EH (cell line): ENCODE measurements at places on chromosomes 7 and 10.

DNA sequence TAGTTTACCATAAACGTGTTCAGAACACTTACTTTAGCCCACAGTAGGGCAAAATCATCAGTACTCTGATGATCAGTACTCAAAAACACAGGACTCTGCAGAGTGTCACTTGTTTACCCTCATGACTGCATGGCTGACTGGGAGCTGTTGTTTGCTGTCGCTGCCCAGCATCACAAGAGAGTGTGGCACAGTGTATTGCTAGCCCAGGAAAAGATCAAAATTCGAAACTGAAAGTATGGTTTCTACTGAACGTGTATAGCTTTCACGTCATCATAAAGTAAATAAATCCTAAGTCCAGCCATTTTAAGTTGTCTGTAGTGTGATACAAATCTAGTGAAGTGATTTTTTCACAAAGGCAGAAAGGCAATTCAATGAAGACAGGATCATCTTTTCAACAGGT lies 184.6 kb downstream of the RAMP3 start:
- no peak for DNase-seq

- no peak for DNase-seq
These were observed 819 bp upstream of the TRIM4 start for GRCh38 chr7:99920149-99920548.

- peak; percentile 76 for DNase-seq
These were observed 743 bp upstream of the ZCCHC24 start for GRCh38 chr10:79445977-79446757.

- DNase-seq, result no peak
These were observed 5.0 kb downstream of the GAD2 start for GRCh38 chr10:26221541-26221940.

- DNase-seq, result peak; percentile 51
These were observed 11.9 kb upstream of the OPALIN start for GRCh38 chr10:96370584-96371157.

DNA sequence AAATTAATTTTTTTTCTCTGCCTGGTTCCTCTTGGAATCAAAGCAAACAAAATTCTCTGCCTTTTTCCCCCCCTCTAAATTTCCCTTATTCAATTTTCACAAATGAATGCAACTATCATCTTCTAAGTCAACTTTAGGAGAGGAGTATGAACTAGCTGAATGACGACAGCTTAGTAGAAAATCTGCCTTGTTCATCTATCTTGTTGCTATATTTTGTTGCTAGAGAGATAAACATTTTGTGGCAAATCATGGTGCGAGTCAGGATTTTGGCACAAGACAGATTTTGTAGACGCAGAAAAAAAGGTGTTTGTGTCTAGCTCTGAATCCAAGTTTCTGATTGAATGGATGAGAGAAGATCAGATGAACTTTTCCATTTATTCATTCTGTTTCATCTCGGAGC lies 81.0 kb upstream of the FZD8 start:
- no peak for DNase-seq

DNA sequence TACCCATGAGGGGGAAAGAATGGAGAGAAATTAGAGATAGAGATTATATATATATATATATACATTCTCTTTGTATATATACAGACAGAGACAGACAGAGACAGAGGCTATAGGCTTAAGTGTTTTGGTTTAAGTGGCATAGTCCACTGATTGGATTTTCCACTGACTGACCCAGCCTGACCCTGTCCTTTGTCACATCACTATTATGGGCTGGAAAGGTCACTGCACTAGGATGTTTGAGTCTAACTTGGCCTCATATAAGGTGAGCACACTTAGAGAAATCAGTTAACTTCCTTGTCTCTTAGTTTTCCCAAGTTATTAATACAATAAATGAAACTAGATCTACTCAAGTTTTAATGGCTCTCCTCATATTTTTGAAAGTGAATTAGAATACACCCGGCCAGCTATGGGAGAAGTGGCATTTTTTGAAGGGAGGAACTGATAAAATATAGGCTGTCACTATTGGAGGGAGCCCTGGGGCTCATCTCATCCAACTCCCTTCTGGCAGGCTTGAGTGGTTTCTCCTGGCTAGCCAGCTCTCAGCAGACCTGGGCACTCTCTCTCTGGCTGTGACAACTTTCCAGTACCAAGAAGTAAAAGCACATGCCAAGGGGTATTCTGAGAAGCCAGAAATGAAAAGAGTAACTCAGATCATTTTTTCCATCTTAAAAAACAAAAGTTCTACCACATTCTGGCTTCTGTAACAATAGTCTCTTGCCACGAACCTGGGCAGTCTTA lies 455.6 kb upstream of the ANKRD30A start:
- no peak for DNase-seq

- peak; percentile 56 for DNase-seq
These were observed 31.6 kb downstream of the NCAPG2 start for GRCh38 chr7:158672975-158673374.

GRCh38 chr7:133910761-133911160 lies 216.4 kb upstream of the LRGUK start:
- no peak for DNase-seq

DNA sequence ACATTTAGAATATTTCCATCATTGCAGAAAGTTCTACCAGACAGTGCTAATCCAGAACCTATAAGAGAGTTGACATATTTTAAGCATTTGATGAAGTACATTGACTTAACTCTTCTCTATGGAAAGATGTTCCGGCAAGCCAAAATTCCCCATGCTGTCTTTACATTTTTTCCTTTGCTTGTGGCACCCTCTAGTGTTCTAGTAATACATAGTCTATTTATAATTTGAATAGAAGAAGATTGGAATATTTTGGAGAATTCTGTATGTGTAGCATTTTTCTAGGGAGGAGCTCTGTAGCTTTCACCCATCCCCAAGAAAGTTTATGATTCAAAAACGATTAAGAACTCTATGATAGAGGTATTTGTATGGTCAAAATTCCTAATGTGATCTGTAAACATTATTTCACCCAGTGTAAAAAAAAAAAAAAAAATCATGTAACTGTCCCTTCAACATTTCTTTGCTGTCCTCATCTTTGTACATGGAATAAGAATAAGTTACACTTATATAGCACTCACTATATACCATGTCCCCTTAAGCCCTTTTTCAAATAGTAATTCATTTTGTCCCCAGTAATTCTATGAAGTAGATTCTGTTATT lies 33.2 kb downstream of the NRF1 start:
- peak; percentile 64 for DNase-seq

DNA sequence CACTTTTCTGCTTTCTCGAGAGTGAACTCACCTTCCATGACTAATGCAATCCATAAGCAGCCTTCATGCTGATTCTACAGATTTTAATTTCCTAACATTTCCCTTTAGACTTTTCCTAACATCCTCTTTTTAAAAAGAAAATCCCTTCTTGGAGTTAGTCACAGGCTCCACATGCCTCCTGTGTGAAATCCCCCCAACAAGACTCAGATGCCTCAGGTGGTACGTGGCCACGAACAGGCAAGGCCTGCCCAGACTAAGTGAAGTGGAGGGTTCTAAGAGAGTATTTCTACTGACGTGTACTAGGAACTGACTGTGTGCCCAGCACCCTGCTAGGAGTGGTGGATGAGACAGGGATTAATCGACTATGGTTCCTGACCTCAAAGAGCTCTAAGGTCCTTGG lies 125.9 kb upstream of the HPS1 start:
- no peak for DNase-seq

DNA sequence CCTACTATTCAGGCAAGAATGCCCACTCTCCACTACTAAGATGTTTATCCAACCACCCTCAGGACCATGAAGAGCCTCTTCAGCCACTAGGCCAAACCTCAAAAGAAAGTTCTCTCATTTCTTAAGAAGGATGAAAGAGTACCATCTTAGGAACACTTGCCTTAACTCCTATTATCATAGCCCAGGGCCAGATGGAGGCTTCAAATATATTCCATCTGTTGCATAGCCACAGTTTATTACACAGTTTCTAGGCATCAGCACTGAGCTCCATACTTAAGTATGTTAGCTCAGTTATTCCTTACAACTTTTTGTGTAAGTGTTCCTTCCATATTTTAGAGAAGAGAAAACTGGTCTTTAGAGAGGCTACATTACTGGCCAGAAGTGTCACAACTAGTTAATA lies 37.4 kb upstream of the YAE1 start:
- DNase-seq, result no peak

- no peak for DNase-seq
These were observed 991 bp downstream of the ANKRD61 start for GRCh38 chr7:6032167-6032566.

- no peak for DNase-seq
These were observed 61.2 kb upstream of the FAM171A1 start for GRCh38 chr10:15432266-15432665.

DNA sequence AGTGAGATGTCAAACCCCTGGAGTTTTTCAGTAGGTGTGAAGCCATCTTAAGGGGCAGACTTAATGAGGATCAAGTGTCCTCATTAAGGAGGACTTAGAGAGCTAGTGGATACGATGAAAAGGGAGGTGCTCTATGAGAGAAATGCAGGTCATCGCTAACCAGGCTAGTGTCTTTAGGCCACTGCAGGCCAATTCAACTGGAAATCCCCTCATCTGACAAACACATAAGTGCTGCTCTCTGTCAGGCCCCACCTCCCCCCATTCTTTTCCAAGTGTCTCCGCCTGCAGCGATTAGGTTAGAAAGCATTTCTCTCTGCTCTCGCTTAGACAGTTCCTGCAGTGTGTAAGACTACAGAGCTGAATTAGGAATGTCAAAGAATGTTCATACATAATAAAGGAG lies 33.7 kb downstream of the RBM28 start:
- DNase-seq, result no peak

DNA sequence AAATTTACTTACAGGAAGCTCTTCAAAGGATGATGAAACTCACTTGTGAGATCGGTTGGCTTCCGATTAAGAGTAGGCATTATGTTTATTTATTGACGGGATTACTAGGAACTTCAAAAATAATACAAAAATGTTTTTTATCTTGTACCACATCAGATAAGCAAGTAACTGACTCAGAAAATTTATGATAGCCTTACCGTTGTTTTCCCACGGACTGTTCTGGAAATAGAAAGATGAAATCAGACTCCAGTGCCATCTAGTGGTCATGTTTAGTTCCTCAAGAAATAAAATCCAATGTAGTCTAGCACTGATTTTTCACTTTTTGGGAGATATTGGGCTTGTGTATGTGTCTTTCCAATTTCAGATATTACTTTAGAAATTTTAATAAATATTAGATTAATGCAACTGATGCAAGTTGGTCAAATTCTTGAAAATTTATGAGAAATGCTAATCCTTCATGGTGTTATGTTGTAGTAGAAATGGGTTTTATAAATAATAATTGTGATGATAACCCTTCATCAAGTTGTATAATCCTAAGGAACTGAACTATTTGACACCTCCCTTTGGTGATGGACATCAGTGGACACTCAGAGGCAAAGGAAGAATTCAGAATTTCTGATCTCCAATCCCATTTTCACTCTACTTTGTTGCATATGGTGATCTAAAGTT lies 168.8 kb downstream of the TMEM26 start:
- DNase-seq, result peak; percentile 80

- no peak for DNase-seq
These were observed 22.4 kb downstream of the ADAP1 start for GRCh38 chr7:931871-932650.

DNA sequence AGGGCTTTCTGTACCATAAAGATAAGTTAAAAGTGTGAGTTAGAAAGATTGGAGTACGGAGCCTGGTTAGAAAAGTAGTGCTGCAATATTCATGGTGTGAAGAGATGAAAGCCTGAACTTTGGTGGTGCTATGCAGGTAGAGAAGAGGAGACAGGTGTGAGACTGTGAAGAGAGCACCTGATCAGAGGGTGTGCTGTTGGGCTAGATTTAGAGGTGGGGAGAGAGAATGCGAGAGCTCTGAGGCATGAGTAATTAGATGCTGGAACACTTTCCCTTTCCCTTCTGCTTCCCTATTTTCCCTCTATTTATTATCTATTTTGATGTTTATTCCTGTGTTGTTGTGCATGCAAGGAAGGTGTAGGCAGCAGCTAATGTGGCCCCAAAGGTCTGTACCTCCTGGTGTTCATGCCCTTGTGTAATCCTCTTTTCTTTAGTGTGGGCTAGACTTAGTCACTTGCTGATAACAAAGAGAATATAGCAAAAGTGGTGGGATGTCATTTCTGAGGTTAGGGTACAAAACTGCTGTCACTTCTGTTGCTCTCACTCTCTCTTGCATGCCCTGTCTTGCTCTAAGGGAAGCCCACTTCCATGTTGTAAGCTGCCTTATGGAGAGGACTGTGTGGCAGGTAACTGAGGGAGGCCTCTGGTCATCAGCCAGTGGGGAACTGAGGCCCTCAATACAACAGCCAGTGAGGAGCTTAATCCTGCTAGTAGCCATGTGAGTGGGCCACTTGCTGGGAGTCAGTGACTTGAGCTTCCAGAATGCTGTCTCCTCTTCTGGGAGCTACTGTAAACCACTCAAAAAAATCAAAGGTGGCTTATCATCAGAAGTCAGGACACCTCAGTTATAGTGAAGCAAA lies 2.6 kb upstream of the ATXN7L1 start:
- DNase-seq, result no peak

GRCh38 chr7:52119537-52119936 lies 802.9 kb upstream of the COBL start:
- no peak for DNase-seq

DNA sequence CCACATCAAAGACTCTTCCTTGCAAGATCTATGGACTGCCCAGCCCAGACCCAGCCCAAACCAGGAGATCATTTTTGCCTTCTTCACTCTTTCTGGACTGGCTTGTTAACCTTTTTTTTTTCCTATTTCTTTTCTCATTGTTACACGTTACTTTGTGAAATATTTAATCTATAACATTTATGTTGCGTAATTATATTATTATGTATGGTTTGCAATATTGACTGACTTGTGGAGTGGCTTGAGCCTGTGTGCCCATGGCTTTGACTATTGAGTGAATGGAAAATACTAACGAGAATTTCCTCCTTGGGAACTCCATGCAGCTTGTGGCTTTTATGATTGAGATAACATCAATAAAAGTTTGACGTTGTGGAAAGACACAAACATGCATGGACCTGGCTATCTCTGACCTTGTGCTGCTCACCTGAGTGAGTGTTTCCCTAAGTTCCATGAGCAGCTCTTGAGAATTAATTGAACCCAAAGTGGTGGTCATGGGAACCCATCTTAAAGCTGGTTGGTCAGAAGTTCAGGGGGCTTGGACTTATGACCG lies 1641.3 kb upstream of the LRRTM3 start:
- no peak for DNase-seq

DNA sequence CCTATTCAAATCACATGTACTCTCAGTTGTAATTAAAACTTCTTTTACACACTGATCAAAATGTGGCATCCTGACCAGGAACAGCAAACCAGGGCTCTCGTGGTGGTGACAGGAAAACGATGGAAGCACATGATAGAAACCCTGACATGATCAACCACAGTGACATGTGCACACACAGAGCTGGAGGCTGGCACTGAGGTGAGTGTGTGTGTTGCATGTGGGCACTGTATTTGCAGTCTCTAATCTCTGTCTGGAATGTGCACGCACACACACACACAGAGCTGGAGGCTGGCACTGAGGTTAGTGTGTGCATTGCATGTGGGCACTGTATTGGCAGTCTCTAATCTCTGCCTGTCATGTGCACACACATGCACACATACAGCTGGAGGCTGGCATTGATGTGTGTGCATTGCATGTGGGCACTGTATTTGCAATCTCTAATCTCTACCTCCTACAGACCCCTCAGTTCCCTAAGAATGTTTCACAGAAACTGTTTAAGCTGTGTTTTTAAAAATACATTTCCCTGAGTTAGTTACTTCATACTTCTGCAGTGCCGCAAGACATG lies 406.9 kb downstream of the SFMBT2 start:
- no peak for DNase-seq
